MG63 (cell line): ENCODE measurements at places on chromosomes 7 and 10. TPM values are rescaled to one million over a fixed set of nuclear protein-coding genes. Genes with fewer than 3 reads are reported as not detected.
A peak's percentile ranks its signal among the peaks of the same experiment; 100 is the strongest.

DNA sequence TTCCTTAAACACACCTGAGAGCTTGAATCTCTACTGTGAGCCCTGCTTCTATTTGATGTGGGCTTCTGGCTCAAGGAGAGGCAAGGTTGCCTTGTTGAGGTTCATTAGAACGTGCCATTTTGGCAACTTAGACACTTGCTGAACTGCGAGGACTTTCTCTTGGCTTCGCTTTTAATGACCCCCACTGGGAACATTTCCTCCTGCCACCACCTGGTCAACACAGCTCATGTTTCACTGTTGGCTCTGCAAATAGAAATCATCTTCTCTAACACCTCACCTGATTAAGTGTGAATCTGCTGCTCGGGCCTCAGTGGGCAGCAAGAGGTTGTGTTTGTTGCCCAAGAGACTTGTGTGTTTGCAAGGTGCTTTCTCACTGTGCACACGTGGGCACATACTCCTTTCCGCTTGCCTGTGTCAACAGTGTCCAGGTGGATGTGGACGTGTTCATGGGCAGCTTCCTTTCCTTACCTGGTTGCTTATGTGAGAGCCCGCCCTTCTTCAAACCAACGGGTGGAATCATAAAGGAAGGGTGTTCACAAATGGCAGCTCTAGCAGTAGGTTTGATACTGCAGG lies 147.0 kb downstream of the NRP1 start:
- DNase-seq, result no peak

DNA sequence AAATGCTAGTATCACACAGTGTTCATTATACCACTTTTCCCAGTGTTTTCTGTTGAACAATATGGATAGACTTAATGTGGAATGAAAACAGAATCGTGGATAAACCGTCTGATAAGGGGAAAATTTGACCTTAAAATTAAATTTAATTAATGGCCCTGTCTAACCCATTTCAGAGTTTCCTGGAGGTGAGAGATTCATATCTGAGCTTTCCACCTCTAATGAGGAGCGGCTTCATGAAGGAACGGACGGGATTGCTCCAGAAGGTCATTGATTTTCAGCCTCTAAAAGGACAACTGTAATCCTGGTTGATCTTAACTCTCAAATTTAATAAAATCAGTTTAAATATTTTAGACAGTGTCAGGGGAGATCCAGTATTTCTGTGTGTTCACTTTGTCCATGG lies 874.9 kb downstream of the GRID1 start:
- no peak for DNase-seq

GRCh38 chr7:3911685-3912084 lies 610.6 kb downstream of the SDK1 start:
- DNase-seq, result no peak

The ANKRD61 gene
- not detected in 2 replicates for total RNA-seq

GRCh38 chr7:123571684-123572083 lies 14.1 kb upstream of the NDUFA5 start:
- no peak for DNase-seq

The HOXA9 gene
- total RNA-seq, result 25.4 and 29.9 TPM in 2 replicates

- DNase-seq, result peak; percentile 62
These were observed 110.7 kb downstream of the RNF32 start for GRCh38 chr7:156751319-156751718.

- peak; percentile 91 for DNase-seq
These were observed 22.6 kb downstream of the PLAC9 start for GRCh38 chr10:80154978-80155695.

The SLC18A2 gene
- not detected in 2 replicates for total RNA-seq

DNA sequence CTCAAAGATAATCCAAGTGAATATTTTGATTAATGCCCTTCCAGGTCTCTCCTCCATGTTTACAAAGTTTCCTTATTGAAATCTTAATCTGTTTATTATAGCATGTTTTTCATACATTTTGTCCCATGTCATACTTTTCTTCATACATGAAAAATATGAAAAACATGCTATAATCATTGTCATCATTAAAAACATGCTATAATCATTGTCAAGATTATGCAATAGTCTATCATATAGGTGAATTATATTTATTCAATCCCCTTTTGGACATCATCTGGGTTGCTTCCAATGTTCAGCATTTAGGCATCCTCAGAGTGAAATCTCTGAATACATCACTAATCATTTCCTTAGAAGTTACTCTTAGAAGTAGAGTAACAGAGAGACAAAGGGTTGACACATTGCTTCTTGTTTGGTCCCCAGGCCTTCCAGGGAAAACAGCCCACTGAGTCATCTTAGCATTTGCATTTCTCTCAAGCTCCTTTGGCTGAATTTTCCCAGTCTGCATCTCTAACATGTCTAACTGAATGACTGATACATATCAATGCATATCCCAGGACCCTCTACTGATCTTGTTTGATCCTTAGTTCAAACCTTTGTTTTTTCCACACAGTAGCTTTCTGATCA lies 87.0 kb downstream of the SGMS1 start:
- DNase-seq, result peak; percentile 45
